ENCODE measurements at places on chromosomes 5 and 9.

- DNase-seq: no peak
Measured at GRCh38 chr5:171954721-171955120, 51.7 kb downstream of the FBXW11 start.

GRCh38 chr5:138544181-138545134, 1.4 kb upstream of the ETF1 start:
- DNase-seq: no peak

DNA sequence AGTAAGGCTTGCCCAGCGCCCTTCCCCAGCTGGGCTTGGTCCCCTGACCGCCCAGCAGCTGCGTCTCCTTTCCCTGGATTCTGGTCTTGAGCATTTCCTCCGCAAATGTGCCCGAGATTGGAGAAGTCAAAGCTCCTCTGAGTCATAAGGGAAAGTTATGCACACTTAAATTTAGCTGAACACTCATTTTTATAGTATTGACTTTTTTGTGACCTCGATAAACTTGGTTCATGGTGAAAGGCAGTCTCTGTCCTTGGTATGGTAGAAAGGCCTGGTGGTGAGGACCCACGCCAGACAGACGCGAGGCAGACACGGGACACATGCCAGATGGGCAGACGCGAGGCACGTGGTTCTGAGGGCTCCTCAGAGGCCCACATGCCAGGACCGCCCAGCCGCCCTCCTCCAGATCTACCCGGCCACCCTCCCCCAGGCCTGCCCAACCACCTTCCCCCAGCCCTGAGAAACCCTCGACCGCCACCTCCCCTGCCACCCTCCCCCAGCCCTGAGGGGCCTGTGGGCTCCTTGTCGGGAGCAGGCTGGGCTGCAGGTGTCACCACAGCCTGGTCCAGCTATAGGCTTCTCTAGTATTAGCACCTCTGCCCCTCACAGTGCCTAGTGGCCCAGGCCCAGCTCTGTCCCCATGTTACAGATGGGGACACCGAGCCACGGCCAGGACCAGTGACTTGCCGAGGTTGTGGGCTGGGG, 60.9 kb upstream of the CACNA1B start:
- DNase-seq: no peak

DNA sequence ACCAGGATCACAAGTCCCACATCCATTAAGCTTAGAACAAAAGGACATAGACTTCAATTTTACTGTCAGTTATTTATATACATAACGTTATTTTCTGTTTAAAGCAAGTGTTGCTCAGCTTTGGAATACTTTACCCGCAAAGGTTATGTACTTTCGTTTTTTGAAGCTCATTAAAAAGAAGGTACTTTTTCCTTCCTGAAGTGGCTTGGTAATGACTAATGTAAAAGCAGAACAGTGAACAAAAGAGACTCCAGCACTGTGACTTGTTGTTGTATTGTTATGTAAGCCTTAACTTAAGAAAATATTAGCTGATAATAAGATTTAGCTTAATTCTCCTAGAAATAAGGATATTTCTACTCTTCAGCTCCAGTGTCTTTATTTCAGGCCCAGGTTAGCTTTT, 97.3 kb upstream of the SLCO6A1 start:
- no peak for DNase-seq

GRCh38 chr5:53405396-53405795, 75.0 kb upstream of the FST start:
- no peak for DNase-seq

DNA sequence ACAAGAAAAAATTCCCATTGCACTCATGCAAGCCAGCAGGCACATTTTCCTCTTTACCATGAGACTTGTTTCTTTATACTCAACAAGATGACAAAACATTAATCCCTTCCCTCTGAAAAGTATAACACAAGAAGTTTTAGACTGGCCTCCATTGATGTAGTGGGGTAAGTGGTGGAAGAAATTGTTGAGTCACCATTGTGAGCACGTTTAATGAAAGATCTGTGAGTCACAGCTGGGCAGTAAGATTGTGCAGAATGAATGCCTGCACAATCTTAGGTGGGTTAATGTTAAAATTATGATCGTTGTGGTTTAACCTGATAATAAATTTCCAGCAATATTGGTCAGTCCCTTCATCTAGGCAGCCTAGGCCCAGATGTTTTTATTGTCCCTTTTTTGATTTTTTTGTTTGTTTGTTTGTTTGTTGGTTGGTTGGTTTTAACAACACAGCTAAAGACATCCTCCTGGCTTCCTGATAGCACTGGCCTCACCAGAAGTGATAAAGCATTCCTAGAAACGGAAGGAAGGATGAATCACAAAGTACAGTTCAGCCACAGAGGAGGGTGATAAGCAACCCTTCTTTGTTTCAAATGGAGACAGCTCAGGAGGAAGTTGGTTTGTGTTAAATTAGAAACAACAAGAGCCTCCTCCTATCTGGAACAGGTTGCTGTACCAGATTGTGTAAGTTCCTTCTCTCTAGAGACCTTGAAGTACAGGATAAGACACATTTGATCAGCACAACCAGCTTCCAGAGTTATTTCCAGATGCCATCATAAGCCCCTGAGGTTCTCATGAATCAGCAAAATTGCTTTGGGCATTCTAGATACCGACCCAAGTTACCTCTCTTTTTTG, 40.3 kb downstream of the SLC24A2 start:
- no peak for DNase-seq
